Daoy (cell line): ENCODE measurements at places on chromosomes 5 and 9. TPM values are rescaled to one million over a fixed set of nuclear protein-coding genes. Genes with fewer than 3 reads are reported as not detected.

- DNase-seq, result no peak
Measured at GRCh38 chr5:127297348-127298035, 6.9 kb downstream of the MEGF10 start.

- DNase-seq, result peak; percentile 55
Measured at GRCh38 chr5:179486596-179487051, 63.7 kb upstream of the RUFY1 start.

GRCh38 chr9:135928731-135929655 lies 21.6 kb upstream of the CAMSAP1 start:
- no peak for DNase-seq

DNA sequence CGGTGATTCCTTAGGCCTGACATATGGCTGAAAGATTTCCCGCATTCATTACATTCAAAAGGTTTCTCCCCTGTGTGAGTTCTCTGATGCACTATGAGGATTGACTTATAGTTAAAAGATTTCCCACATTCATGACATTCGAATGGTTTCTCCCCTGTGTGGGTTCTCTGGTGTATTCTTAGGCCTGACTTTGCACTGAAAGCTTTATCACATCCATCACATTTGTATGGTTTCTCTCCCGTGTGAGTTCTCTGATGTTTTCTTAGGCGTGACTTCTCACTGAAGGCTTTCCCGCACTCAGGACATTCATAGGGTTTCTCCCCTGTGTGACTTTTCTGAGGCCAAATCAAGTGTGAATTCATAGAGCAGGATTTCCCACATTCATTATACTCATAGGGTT lies 35.8 kb downstream of the ZNF782 start:
- no peak for DNase-seq

GRCh38 chr5:717143-717542 lies 24.0 kb upstream of the TPPP start:
- no peak for DNase-seq

DNA sequence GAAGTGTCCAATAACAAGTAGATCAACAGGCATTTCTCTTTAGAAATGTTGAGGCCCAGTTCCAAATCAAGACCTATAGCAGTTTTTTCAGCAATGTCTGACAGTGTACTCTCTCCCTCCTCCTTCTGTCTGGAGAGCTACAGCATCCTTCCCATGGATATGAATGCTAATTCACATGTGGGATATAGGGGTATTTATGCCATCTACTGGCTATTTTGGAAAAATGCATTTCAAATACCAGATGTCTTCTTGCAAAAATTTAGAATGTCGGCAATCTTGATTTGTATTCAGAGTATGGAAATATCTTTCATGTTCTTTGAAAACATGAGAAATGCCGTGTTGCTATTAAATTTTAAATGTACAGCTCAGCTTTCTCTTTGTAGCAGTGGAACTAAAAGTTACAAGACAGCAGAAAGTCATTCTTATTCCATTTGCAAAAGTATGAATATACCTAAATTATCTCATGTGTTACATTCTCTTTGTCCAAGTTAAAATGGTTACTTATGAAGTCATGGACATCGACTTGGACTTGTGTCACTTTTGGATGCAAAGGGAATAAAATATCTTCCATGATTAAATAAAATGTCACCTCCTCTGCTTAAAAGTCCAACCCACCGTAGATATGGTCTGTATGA lies 647.8 kb downstream of the TAF11L14 start:
- peak; percentile 21 for DNase-seq

PDLIM4 gene
- 94.7 and 103 TPM in 2 replicates for total RNA-seq

MOB3B gene
- total RNA-seq, result 0.83 and 0.91 TPM in 2 replicates

PRRX2 gene
- 1.5 and 1.7 TPM in 2 replicates for total RNA-seq
